ENCODE measurements at places on chromosomes 12 and 14. TPM values are rescaled to one million over a fixed set of nuclear protein-coding genes. Genes with fewer than 3 reads are reported as not detected.
A peak's percentile ranks its signal among the peaks of the same experiment; 100 is the strongest.

The GARIN6 gene
- total RNA-seq: not detected

The DTX1 gene
- total RNA-seq: 1.0 TPM

GRCh38 chr14:53494587-53494986 is 341.5 kb upstream of the DDHD1 start:
- no peak for DNase-seq

GRCh38 chr12:51531284-51531977 is 59.6 kb upstream of the SCN8A start:
- DNase-seq: no peak

DNA sequence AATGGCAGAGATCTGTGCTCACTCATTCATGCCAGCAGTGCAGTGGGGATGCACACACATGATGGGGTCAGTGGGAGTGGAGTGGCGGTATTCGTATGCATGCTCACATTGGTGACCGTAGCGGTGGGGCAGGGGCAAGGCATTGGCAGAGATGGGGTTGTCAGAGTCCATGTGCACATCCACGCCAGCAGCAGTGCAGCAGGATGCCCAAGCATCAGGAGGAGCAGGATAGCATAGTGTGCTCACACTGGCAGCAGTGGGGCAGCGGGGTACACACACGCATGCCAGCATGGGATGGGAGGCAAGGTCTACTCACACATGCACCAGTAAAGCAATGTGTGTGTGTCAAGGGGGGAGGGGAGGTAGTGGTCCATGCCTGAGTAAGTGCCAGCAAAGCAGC is 89.4 kb upstream of the GARIN6 start:
- no peak for DNase-seq

GRCh38 chr14:53888535-53889386 is 67.9 kb downstream of the BMP4 start:
- peak; percentile 54 for DNase-seq

DNA sequence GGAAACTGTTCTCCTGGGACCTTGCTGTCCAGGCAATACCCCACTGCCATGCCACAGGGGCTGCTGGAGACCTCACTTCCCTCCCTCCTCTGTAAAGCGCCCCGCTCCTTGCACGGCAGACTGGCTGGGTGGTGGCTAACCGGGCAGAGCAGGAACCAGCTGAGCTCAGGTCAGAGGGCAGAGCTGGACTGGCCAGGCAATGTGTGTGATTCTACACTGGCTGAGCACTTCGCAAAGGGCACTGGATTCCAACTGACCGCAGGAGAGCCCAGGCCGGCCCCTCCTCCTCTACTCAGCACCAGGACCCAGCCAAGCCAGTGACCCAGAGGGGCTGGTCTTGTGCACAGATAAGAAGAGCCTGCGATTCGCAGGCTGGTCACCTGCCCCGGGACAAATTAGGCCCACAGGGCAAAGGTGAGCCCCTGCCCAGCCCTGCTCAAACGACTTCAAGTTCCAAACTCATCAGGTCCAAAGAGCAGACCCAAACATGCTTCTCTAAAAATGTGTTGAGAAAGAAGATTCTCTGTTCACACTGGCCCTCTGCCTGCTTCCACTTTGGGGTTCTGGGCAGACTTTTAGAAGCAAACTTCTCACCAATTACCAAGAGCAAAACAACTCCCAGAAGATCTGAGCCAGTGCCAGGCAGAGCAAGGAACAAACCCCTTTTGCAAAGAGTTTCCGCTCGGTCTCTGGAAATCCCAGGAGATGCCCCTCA is 54.9 kb upstream of the DIO3 start:
- no peak for DNase-seq

GRCh38 chr12:54933376-54933775 is 51.2 kb downstream of the TESPA1 start:
- DNase-seq: no peak
